ENCODE measurements at places on chromosomes 1 and 21. TPM values are rescaled to one million over a fixed set of nuclear protein-coding genes. Genes with fewer than 3 reads are reported as not detected.

Gene LENEP
- total RNA-seq, result not detected

- no peak for DNase-seq
These were observed 323.5 kb downstream of the DUSP10 start for GRCh38 chr1:221418346-221418745.

- DNase-seq, result no peak
These were observed 4.2 kb downstream of the CADM3 start for GRCh38 chr1:159175571-159175970.

GRCh38 chr1:8864713-8865344 is 13.7 kb downstream of the ENO1 start:
- DNase-seq, result no peak

Gene CD160
- total RNA-seq, result not detected

DNA sequence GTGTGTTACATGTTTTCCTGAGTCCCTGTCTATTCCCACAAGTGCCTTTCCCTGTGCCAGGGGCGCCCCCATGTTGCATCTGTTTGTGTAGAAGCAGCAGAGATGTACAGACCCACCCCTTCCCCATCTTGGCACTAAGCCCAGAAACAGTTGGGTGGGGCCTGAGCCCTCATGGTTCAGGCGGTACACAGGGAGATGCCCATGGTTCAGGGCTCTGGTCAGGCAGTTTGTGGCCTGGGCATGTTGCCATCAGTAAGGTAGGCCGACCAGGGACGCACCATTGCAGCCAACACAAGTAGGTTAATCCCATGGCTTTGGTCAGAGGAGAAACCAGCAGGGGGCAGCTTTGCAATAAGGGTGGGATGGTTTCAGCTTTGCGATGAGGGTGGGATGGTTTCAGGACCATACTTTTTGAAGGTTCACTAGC is 914 bp upstream of the ADGRB2 start:
- DNase-seq, result no peak

Gene OR2T35
- not detected for total RNA-seq

DNA sequence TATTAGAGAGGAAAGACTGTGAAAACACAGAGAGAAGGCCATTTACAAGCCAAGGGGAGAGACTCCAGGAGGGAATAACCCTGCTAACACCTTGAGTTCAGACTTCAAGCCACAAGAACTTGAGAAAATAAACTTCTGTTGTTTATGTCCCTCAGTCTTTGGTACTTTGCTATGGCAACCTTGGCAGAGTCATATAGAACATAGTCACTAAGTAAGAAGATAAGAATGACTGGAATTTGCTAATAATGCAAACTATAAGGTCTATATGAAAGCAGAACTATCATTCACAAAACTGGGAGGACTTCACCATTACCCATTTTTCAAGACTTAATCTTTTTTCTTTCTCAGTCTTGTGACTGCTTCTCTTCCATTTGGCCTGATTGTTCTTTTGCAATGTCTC is 767.3 kb upstream of the ADAMTS5 start:
- DNase-seq, result no peak

DNA sequence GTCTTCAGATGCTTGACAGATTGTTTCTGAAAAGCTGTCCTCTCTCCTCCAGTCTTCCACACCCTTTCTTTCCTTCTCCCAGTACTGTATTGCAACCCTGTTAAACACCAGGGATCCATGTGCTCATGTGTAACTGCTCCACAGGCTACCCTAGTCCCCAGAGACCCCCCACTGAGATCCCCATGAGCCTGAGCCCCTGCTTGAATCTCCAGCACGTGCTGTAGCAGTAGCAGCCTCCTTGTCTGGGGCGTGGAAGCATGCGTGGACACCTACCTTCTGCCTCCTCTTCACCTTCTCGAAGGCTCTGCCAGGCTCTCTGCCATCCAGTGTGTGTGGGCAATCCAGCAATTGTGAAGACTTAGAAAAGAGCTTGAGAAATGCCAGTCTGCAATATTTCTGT is 25.2 kb downstream of the GPR137B start:
- DNase-seq, result no peak

GRCh38 chr1:220224033-220224432 is 48.2 kb downstream of the RAB3GAP2 start:
- DNase-seq, result no peak

- no peak for DNase-seq
These were observed 247.3 kb downstream of the FOXD2 start for GRCh38 chr1:47684964-47685762.

DNA sequence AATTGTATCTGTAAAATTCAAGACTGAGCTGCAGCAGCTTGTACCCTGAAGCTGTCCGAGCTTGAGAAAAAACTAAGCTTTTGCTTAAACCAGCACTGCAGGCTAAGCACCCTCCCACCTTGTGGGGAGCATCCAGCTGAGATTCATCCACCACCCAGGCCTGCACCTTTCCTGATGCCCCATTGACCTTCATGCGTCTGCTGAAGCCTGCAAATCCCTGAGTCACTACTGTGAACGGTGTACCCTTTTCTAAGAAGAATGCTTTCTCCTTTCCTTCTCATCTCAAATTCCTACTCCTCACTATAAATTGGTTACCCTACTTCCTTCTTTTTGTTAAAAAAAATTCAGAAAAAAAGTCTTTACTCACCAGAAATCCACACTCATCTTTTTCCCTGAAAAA is 90.9 kb upstream of the RGS18 start:
- DNase-seq, result no peak

Gene LRRC39
- 155 TPM for total RNA-seq

DNA sequence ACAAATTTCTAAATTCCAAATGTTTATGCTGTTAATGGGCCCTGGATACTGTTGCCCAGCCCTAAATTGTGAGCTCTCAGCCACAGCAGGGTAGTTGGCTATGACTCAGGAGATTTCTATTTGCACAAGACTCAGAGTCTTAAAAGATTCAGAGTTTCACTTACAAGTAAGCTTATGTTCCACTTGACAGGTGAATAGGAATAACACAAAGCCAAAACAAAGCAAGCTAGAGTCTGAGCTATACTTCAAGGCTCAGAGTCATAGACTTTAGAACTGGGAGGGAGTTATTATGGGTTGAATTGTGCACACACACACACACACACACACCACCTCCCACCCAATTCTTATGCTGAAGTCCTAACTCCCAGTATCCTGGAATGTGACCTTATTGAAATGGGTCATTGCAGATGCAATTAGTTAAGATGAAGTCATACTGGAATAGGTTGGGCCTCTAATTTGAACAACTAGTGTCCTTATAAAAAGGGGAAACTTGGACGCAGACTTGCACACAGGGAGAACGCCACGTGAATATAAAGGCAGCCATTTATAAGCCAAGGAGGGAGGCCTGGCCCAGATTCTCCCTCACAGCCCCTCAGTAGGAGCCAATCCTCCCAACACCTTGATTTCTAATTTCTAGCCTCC is 30.2 kb downstream of the PRDX6 start:
- no peak for DNase-seq

Gene A3GALT2
- not detected for total RNA-seq

Gene KRTAP13-2
- not detected for total RNA-seq

DNA sequence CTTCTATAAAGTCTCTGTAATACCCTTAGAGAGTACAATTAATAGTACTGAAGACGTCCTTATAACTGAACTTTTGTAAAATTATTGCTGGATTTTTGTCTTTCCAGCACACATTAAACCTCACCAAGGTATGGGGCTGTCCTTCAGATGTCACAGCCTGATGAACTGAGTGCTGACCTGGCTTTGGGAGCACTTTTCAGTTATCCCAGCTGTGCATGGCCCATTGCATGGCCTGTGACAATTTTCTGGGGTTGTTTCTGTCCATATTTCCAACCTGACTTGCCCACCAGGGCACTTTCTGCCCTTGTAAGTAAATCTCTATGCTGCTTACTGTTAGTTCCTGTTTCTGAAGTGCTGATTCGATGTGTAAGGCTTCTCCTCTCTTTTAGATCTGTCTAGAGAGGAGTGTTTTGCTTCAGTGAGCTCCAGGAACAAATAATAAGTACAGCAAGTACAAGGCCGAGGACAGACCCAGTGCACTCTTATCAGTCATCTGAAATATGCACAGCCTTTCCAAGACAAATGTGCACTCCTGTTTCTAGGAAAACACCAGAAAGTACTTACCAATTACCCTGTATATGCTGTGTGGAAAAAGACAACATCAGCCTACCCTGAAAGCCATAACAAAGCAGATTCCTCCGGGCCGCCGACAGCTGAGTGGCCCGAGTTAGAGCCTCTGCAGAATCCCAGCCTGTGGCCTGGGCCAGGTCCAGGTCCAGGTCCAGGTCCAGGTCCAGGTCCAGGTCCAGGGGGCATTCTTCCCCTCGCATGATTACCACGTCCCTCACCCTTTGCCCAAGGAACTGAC is 121.7 kb downstream of the DHRS3 start:
- DNase-seq, result no peak

Measured in Right ventricle myocardium inferior (tissue), 1 donor.